Mammary epithelial cell (primary cell): ENCODE measurements at places on chromosomes 12 and 14. TPM values are rescaled to one million over a fixed set of nuclear protein-coding genes. Genes with fewer than 3 reads are reported as not detected.

The TOX4 gene
- polyA plus RNA-seq = 82.6 TPM

The ZDHHC22 gene
- polyA plus RNA-seq = not detected

The CACNA2D4 gene
- not detected for polyA plus RNA-seq

- DNase-seq = no peak
Observed at GRCh38 chr12:3002646-3003045, 43.4 kb downstream of the TEAD4 start.

- DNase-seq = peak; percentile 21
Observed at GRCh38 chr12:19316425-19316824, 122.9 kb upstream of the AEBP2 start.

DNA sequence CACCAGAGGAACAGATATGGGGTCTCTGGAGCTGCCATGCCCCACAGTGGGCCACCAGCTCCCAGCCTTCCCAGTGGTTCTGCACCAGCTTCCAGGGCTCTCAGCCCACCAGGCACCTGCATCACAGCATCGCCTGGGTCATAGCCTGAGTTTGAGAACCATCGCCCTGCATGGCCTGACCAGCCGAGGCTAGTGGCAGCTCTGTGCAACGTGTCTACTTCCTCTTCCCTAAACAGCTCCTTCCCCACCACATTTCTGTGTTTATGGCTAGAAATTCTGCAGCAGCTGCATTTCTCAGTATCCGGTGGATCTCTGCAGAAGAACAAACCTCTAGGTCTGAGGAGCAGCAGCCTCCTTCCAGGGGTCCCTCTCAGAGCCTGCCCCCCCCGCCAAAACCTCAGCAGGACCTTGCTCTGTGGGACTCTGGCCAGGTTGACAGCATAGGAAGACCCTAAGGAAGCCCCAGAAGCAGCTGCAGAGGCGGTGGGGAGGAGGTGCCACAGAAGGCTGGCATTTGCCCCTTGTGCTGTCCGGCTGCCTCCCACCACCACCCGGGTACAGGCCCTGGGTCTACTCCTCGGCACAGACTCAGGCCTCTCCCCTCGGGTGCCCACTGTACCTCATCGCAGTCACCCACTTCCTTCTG is 47.7 kb downstream of the PSMA6 start:
- no peak for DNase-seq

DNA sequence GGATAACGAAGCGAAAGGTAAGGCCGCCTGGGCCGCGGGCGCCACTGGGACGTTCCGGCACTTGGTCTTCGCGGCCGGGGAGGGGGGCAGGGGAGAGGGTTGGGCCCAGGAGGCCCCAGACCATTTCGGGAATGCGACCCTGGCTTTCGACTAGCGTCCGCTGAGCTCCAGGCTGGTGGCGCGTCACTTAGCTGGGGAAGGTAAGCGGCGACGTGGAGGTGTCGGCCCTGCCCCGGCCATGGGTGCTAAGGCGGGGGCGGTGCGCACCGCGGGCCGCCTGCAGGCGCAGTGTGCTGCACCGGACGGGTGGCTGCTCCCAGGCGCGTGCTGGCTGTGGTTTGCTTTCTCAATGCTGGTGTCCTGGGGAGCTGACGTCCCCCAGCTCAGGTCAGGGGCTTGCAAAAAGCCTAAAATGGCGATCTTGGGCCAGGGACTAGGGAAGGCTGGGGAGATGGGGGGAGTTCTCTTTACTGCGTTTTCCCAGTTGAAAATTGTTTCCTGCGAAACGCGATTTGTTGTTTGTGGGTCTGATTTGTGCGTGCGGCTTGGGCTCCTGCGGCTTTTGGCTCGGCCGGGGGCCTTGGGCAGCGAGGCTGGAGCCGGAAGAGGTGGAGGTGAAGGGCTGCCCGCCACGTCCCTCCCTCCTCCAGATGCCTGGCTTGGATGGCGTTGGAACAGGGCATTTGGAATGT is 1.2 kb downstream of the HOXC10 start:
- no peak for DNase-seq

DNA sequence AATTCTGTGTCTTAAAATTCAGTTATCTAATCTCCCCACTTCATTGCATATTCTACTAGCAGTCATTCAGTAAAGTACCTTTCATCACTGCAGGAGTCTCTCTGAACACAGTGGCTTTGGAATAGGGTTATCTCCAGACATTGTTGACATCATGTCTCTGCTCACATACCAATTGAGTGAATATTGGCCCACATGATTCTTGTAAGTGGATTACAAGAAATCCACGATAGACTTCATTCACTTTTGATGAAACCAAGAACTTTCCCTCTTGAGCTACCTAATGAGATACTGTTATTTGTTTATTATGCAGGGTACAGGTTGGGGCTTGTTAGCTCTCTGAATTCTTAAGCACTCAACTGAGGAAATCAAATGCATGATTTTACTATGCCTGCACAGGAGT is 284.9 kb downstream of the RAD51B start:
- DNase-seq = peak; percentile 92

DNA sequence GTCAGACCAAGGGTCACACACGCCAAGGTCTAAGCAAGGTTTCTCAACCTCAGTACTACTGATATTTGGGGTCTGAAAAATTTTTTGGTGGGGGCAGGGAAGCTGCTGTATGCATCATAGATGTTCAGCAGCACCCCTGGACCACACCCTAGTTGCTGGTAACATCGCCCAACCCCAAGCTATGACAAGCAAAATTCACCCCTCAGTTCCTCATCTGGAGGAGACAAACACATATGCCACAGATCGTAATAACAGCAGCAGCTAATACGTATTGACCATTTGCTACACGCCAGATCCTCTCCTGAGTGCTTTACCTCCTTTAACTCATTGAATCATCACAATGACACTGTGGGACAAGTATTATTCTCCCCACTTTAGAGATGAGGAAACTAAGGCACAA is 46.4 kb downstream of the ACTN1 start:
- no peak for DNase-seq

DNA sequence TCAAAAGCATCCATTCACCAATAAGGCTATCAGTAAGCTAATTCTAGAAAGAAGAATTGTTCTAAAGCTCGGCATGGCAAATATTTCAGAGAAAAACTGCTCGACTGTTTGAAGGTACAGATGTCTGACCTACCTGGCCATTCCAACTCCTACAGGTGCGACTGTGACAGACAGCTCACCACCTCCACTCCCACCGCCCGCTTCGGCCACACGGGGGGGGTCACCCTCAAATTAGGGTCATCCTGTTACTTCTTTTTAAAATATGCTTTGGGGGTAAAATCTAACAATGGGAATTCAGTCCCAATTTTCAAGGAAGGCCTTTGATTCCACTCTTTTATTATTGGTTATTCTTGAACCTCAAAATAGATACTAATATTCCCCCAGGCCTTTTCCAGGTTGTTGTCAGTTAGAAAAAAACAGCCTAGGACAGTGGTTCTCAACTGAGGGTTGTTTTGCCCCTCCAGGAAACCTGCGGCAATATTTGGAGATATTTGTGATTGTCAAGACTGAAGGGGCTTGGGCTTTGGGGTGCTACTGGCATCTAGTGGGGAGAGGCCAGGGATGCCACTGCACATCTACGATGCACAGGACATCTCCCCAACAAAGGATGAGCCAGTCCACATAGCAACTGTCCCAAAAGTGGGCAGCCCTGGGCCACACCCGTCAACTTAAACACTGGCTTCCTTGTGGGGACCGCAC is 81.2 kb downstream of the BCL11B start:
- DNase-seq = peak; percentile 8

The DNAI7 gene
- 0.08 TPM for polyA plus RNA-seq

DNA sequence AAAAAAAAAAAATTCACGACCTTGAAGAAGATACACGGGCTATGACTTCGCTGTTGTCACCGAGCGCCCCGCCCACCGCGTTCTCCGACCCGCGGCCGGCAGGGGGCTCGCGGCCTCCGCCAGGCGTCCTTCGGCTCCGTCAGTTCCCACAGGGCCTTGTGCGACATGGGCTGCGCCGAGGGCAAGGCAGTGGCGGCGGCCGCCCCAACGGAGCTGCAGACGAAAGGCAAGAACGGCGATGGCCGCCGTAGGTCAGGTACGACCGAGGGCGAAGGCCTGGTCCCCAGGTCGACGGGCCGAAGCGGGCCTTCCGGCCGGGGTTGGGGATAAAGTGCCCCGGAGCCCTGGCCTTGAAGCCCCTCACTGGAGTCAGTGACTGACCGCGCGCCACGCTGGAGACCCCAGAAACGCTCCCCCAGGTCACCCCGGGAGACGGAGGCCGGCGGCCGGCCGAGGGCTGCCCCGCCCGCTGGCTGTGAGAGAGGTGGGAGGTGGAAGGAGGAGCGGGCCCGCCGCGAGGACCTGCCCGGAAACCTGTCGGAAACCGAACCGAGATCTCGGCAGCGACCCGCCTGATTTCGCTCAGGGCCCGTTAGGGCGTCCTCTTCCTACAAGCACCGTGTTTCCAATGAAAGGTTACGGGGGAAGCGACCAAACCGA is at the start of gene TXNRD1:
TXNRD1 (plus strand) TSS at position 142 of the 660 bp plus-strand sequence; CDS start at position 166, 24 bp downstream.
- DNase-seq = peak; percentile 58

GRCh38 chr12:117210266-117210918 is 20.1 kb upstream of the FBXO21 start:
- DNase-seq = no peak

The RTL1 gene
- polyA plus RNA-seq = not detected

The BEGAIN gene
- 1.7 TPM for polyA plus RNA-seq

The SYT10 gene
- polyA plus RNA-seq = not detected

DNA sequence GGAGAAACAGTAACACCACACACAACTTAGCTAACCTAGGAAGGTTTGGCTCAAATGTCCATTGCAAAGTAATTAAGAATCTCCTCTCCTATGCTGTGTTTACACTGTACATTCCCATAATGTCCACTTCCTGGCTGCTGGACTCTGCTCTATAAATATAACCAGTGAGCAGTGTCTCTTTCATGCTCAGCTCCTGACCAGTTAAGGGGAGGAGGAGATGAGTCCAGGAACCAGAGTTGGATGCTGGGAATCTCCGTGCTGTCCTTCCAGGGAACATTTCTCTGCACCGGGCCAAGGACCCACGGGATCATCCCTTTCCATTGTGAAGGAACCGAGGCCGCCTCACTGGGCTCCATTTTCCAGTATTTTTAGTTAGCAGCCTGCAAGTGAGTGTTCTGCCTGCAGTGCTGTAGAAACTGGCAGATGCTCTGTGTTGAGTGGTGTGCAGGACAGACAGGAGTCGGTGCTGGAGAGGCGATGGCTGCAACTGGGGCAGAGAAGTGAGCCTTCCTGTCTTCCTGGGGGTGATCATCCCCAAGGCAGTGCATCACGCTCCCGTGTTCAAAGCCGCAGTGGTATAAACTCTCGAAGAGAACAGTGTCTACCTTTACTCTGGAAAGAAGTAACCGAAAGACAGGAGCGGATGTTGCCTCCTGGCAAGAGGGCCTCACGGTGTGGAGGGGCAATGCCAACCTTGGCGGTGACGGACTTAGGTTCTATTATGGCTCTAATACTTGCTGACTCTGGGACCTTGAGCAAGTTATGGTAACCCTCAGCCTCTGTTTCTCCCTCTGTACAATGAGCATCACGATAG is 195.5 kb downstream of the CACNA1C start:
- no peak for DNase-seq

DNA sequence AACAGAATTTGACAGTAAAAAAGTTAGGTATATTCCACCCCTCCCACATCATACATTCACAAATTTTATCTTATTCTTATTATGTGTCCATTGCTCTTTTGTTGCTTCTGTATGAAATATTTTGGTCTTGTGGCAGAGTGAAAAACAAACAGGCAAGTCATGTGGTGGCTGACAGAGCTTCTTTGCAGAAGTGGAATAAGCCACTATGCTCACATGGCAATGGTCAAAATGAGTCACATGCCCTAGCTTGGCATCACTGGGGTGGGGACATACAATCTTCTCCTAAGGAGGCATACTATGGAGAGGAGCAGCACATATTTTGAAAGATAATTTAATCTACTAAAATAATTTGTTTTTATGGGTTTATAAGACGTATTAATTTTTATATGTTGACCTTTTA is 27.7 kb upstream of the CMA1 start:
- DNase-seq = peak; percentile 17

DNA sequence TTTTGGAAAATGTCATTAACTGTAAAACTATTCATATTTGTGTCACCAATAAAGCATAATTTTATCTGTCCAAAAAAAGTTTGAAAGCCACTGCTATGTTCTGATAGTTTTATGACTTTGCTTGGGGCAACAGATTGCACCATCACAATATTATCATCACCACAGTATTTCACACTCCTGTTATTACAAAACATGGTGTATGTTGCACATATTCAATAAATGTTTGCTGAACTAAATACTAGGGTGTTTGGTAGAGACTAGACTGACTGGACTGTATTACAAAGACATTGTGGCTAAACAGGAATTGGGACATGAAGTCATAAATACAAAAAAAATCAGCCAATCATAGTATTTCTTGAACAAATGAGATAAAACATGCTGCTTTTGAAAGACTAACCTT is 55.1 kb downstream of the PAWR start:
- peak; percentile 68 for DNase-seq

The EIF2S3B gene
- 1.5 TPM for polyA plus RNA-seq

The TPH2 gene
- not detected for polyA plus RNA-seq

DNA sequence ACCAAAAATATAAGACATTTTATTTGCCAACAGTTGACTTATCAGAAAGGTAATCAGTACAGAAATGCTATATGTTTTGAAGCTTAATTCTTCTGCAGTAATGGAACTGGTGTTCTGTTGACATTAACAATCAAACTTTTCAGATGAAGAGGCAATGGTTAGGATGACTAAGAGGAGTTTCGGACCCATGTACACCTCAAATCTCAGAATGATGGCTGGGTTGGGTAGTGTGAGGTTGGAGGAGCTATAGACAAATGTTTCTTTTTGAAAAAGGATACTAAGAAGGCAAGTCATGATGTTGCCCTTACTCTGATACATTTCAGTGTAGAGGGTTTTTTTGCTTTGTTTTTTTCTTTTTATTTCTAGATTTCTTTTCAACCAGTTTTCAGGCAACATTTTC is 66.9 kb downstream of the KNTC1 start:
- no peak for DNase-seq

- DNase-seq = no peak
Observed at GRCh38 chr12:121581686-121582429, 1.0 kb upstream of the KDM2B start.

GRCh38 chr12:11863988-11864387 is 206.8 kb upstream of the BCL2L14 start:
- no peak for DNase-seq

DNA sequence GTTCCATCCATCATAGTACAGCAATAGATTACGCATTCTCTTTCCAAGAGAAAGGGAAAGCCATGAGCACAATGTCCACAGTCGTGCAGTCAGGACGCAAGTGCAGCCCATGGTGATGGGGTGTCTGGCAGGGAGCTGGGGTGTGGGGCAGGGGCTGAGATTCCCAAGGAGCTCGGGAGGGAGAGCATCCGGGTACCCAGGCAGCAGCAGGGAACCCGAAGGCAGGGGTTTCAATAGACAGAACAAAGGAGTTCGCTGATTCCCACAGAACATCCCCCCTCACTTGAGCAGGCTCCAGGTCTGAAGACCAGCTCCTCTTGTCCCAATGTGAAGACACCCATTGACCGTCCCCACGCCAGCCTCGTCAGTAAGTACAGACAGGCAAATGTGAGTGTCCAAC is 13.5 kb downstream of the ANHX start:
- no peak for DNase-seq

- DNase-seq = no peak
Observed at GRCh38 chr12:130632642-130633041, 83.5 kb downstream of the RIMBP2 start.

The CLEC1B gene
- not detected for polyA plus RNA-seq

The ERBB3 gene
- 4.0 TPM for polyA plus RNA-seq

The RNASE7 gene
- 30.9 TPM for polyA plus RNA-seq

The TROAP gene
- polyA plus RNA-seq = 23.0 TPM

The SIX4 gene
- polyA plus RNA-seq = 4.2 TPM
